Forelimb muscle (tissue), 1 donor: ENCODE measurements at places on chromosomes 2 and 18. TPM values are rescaled to one million over a fixed set of nuclear protein-coding genes. Genes with fewer than 3 reads are reported as not detected.

DNA sequence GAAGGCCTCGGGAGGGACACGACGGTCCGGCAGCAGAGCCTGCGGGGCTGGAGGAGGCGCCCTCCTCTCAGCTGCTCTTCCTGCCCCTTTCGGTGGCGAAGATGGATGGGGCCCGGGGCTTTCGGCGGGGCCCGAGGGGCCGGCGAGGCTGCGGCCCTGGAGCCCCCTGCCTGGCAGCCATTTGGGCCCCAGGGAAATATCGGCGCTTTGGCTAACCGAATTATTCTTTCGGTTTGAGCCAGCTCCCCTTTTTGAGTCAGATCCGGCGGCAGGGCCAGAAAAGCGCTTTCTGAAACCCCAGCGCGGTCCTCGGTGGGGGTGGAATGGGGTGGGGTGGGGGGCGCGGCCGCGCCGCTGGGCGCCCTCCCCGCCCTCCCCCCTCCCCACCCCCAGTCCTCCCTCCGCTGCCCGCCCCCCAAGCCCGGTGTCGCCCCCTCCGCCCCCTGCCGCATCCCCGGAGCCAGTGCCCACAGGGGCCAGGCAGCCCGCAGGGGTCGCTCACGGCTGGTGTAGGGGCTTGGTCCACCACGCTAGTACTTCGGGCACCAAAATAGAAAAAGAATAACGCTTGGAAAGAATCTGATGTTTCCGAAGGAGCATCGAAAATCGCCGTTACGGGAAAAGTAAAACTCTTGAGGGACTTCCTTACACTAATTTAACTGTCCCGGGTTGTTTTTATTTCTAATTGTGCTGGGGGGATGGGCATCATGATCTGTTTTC lies 9.1 kb upstream of the ARID5A start:
- DNase-seq: no peak

GRCh38 chr2:231015478-231015877 lies 19.6 kb downstream of the SPATA3 start:
- DNase-seq: no peak

GRCh38 chr2:38830526-38831159 lies 45.1 kb downstream of the DHX57 start:
- no peak for DNase-seq

- DNase-seq: no peak
Observed at GRCh38 chr2:84486441-84487115, 27.5 kb upstream of the SUCLG1 start.

- DNase-seq: no peak
Observed at GRCh38 chr2:120433816-120434290, 87.9 kb downstream of the INHBB start.

- DNase-seq: no peak
Observed at GRCh38 chr2:46296216-46296839, 879 bp upstream of the EPAS1 start.

DNA sequence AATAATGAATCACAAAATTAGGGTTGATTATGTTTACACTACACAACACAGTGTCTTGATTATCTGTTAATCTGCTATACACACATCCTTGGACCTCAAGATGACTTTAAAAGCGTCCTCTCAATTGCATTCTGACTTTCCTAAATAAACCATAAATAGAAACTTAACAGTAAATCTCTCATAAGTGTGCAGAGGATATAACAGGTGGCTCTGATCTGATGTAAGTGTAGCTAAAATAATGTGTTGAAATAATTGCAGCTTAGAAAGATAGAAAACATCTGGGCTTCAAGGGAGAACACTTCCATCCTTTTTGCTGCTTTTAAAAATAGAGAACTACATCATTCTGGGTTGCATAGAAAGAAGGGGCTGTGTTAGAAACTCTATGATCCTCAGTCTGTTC lies 78.4 kb upstream of the EFEMP1 start:
- DNase-seq: no peak

- DNase-seq: no peak
Observed at GRCh38 chr2:181304011-181304844, 153.0 kb upstream of the ITGA4 start.

DNA sequence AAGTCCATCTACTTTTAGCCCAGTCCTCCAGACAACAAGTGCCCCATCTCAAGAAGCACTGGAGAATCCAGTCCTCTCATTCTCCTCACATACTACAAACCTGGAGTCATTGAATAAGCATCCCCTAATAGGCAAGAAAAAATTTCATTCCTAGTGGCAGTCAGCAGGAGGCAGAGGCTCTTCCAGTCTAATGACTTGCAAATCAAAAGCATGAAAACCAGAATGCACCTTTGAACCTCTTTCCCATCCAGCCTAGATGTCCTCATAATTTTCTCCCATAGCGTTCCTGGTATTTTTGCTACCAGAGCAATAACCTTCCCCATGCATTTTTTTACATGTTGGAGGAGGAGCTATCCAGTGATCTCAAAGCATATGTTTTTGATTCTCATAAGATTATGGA lies 252.6 kb downstream of the TTC32 start:
- DNase-seq: no peak

- DNase-seq: no peak
Observed at GRCh38 chr2:218445602-218446001, 26.7 kb downstream of the VIL1 start.

DNA sequence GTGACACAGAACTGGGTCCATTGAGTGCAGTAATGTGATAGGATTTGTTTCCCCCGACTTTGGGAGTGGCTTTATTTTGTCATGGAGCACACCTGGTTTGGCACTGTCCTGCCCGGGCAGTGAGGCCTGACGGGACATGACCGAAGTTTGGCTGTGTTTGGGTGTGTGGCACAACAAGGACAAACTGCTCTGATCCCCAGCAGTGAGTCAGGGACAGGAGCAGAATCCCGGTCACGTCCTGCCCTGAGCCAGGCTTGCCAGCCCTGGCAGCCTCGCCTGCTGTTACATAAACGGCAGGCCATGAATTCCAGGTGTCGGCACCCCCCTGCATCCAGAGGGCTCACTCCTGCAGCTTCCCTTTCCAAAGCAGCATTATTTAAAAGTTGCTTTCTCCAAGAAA lies 45.7 kb downstream of the IMPA2 start:
- DNase-seq: no peak

DNA sequence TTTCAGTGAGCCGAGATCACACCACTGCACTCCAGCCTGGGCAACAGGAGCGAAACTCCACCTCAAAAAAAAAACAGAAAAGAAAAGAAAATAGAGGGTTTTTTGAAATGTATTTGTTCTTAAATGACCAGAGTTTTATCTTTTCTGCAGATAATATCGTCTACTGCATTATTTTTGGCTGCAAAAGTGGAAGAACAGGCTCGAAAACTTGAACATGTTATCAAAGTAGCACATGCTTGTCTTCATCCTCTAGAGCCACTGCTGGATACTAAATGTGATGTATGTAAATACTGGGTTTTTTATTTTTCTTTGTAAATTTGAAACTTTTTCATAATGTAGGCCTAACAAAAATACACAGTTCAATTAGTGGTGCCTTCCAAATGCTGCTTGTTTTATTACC lies 18.1 kb downstream of the CCNT2 start:
- no peak for DNase-seq

STPG4 gene
- polyA plus RNA-seq: not detected

MCM6 gene
- 18.9 TPM for polyA plus RNA-seq

GEN1 gene
- 10.4 TPM for polyA plus RNA-seq

ERLEC1 gene
- polyA plus RNA-seq: 40.4 TPM

NPAS2 gene
- 10.6 TPM for polyA plus RNA-seq
